ENCODE measurements at places on chromosomes 5 and 9.

DNA sequence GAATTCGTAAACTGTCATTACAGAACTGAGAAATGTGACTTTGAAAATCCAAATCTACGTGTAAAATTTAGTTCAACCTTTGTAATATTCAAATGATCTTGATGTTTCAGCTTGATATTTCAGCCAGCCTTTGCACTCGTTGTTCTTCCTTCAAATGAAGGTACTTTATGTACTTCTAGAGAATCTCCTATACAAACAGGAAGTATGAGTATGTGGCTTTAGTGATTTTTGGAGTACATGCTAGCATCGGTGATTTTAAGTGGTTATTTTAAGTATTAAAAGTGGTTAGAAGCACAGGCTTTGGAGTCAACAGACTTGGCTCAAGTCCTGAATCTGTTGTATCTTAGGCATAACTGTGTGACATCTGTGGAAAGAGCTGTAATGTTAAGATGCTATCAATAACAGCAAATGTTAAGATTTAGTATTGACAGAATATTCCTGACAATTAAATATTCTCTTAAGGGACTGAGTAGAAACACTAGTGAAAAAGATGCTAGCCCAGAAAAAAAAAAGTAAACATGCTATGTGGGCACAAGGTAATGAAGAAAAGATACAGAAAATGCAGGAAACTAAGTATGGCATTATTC is 398.0 kb downstream of the ADGRV1 start:
- no peak for DNase-seq

GRCh38 chr9:81626511-81626910 is 62.8 kb downstream of the TLE1 start:
- no peak for DNase-seq

GRCh38 chr5:122165559-122166078 is 36.3 kb downstream of the ZNF474 start:
- DNase-seq: no peak

DNA sequence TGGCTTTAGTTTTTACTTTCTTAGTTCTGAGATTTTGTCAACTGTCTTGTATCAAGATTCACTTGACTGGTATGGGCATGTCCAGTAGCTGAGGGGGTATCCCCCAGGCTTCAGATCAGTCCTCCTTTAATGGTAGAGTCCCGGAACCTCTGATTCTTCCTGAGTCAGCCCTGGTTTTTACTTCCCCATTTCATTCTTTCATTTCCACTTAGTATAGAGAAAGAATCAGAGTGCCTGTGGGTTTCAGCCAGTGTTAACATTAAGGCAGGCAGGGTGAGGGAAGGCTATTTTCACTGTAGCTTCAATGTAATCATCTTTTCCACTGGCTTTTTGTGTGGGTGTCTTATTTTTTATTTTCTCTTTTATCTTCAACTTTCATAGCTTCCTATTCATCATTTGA is 8.3 kb upstream of the COMMD10 start:
- no peak for DNase-seq

GRCh38 chr5:537621-538071 is 13.4 kb upstream of the SLC9A3 start:
- no peak for DNase-seq

DNA sequence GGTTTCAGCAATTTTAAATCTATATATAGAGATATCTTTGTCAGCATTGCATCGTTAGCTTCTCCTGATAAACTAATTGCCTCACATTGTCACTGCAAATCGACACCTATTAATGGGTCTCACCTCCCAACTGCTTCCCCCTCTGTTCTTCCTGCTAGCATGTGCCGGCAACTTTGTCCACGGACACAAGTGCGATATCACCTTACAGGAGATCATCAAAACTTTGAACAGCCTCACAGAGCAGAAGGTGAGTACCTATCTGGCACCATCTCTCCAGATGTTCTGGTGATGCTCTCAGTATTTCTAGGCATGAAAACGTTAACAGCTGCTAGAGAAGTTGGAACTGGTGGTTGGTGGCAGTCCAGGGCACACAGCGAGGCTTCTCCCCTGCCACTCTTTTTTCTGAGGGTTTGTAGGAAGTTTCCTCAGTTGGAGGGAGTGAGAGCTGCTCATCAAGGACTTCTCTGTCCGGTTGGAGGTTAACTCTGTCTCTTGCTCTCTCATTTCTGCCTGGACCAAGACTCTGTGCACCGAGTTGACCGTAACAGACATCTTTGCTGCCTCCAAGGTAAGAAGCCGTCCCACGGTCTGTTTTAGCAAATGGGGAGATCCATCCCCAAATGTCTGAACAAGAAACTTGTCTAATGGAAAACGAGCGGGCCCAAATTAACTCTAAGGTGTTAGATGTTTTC is at the start of gene IL4:
TSS of gene IL4 (plus strand) at position 51 of the 692 bp plus-strand sequence. CDS start at position 113, 62 bp downstream.
- DNase-seq: no peak

GRCh38 chr5:154002093-154002492 is 36.6 kb downstream of the FAM114A2 start:
- DNase-seq: no peak

- DNase-seq: no peak
Observed at GRCh38 chr9:95820074-95820473, 55.4 kb upstream of the ERCC6L2 start.

DNA sequence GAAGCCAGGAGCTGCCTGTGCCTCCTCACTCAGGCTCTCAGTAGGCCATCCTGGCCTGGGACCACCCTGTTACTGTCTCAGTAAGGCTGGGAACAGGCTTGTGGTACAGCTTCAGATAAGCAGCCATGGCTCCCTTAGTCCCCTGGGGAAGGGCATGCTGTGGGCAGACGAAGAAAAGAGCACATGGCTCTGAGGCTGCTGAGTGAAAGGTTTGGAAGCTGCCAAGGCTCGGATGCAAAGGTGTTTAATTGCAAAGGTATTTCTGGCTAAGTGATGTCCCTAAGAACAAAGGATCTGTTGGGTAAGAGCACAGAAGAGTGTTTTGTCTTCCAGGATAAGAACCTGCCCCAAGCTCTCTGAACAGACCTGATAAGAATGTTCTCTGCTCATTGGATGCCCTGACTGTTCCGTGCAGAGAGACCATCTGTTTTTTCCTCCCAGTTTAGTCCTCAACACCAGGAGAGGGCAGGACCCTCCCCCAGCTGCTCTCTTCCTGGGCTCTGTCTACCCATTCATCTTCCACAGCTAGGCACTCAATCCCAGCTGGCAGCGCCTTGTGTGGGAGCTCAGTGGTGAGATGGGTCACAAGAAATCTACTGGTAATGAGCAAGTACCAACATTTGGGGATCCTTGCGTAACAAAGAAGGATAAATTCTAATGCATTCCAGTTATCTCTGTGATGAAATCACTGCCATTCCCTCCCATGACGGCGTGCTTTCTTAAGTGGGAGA is 17.7 kb downstream of the ANGPTL2 start:
- DNase-seq: no peak

Data from SHP77 (cell line).